ENCODE measurements at places on chromosomes 1 and 21.

GRCh38 chr1:41540886-41541591 lies 56.6 kb upstream of the EDN2 start:
- DNase-seq, result no peak

GRCh38 chr1:24641646-24642151 lies 1.4 kb upstream of the SRRM1 start:
- DNase-seq, result no peak

DNA sequence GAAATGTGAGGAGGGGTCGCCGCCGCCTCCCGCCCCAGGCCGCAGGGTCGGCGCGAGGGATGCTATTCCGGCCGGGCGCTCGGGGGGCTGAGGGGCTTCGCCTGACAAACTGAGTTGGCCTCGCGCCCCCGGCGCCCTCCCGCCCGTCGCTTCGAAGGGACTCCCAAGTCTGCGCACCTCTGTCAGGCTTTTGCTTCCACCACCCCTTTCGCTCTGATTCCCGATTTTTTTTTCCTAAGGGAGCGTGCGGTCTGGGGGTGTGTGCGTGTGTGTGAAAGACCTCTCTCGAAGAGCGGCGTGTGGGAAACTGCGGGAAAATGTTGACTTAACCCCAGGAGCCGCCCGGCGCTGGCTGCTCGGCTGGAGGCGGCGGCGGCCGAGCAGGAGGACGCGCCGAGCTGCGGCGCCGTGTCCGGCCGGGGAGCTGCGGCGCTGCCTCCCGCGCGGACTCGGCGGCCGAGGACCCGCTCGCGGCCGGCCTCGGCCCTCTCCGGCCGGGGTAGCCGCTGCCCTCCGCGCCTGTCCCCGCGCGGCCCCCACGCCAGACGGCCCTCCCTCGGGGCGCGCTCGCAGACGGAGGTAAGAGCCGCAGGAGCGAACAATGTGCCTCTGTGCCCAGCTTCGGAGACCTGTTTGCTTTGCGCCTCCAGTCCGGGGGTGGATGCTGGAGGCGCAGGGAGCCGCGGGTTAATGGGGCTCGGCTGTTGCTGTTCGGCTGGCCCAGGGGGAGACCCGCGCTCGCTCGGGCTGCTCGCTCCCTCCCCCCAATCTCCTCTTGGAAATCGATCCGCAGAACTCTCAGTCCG lies 1.1 kb downstream of the ADGRL2 start:
- DNase-seq, result peak; percentile 39

DNA sequence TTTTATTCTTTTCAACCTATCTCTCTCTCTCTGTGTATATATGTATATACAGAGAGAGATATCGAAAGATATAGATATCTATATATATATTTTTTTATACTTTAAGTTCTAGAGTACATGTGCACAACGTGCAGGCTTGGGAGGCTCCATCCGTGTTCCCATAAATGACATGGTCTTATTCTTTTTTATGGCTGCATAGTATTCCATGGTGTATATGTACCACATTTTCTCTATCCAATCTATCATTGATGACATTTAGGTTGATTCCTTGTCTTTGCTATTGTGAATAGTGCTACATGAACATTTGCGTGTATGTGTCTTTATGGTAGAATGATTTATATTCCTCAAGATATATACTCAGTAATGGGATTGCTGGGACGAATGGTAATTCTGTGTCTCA lies 55.2 kb upstream of the GPR88 start:
- DNase-seq, result no peak

GRCh38 chr21:23960769-23961168 lies 1646.5 kb downstream of the MRPL39 start:
- no peak for DNase-seq

- DNase-seq, result no peak
Observed at GRCh38 chr1:43548285-43549271, 17.9 kb downstream of the PTPRF start.

DNA sequence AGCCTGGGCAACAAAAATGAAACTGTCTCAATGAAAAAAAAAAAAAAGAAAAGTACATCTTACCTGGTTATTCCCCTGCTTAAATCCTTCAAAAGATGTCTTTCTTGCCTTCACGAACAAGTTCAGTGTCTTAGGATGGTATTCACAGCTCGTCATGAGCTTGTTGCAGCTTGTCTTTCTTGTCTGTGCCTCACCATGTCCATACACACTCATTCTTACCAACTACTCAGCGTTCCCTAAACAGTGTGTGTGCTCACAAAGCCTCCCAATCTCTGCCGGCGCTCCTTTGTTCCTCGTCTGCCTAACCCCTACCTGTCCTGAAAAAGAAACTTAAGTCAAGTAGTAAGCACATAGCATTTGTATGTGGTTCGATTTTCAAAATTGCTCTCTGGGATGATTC lies 31.1 kb downstream of the UBE4B start:
- DNase-seq, result no peak

DNA sequence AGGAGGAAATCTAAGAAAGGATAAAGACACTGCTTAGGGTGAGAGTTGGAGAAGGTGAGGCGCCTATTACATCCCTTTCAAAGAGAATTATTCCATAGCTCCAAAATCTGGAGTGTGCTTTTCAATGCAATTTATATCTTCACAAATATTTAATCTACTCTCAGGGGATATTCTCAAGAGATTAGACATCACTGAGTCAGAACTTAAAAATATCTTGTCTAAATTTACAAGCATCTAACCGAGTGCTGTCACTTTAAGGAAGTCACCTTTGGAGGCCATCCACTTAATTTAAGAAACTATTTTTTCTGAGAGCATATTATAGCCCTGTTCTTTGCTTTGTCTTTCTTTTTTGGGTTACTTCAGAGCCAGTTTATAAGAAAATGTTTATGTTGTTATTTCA lies 134.6 kb downstream of the TNFSF18 start:
- peak; percentile 45 for DNase-seq

GRCh38 chr21:45064618-45065399 lies 9.6 kb upstream of the ADARB1 start:
- no peak for DNase-seq
